ENCODE measurements at places on chromosomes 4 and X. TPM values are rescaled to one million over a fixed set of nuclear protein-coding genes. Genes with fewer than 3 reads are reported as not detected.

TRIM60 gene
- polyA plus RNA-seq: not detected

ADD1 gene
- 97.0 TPM for polyA plus RNA-seq

ODAM gene
- not detected for polyA plus RNA-seq

NPY1R gene
- not detected for polyA plus RNA-seq

NONO gene
- polyA plus RNA-seq: 288 TPM
